ENCODE measurements at places on chromosomes 12 and 14. TPM values are rescaled to one million over a fixed set of nuclear protein-coding genes. Genes with fewer than 3 reads are reported as not detected.
A peak's percentile ranks its signal among the peaks of the same experiment; 100 is the strongest.

DNA sequence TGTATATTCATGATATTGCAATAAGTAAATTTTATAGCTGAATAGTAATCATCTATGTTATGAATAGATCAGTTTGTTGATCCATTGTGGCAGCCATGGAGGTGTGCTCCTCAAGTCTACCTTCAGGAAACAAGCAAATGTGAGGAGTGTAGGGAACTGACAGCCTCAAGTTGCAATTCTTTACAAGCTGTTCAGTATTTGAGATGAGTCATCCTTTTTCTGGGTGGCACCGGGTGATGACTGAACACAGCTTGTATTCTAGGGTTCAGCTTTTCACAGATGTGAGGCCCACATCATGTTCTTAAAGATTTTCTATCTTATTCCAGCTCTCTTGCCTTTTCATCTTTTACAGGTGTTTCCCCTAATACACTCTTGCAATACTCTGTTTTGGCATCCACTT is 452.4 kb downstream of the KCNH5 start:
- DNase-seq: no peak

GRCh38 chr14:55239320-55239719 is 31.9 kb upstream of the FBXO34 start:
- DNase-seq: no peak

SPTB gene
- total RNA-seq: 0.54 TPM

PLBD1 gene
- total RNA-seq: 6.6 TPM

DNA sequence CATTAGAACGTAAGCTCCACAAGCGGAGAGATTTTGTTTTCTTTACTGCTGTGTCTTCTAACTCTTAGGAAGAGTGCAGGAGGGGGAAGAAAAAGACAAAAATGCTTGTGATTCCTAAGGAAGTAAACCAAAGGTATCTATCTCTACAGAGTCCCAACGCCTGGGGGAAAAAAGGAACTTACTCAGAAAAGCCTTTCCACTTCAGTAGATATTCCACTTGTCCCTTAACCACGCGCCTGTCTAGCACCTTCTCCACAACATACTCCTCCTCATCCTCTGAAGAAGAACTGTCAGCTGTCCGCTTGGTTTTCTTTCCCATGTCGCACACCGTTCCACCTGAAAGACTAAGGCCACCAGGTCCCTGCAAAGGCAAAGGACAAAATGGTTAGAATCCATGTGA is 22.6 kb downstream of the CBX5 start:
- no peak for DNase-seq

OASL gene
- total RNA-seq: 1.4 TPM

DNA sequence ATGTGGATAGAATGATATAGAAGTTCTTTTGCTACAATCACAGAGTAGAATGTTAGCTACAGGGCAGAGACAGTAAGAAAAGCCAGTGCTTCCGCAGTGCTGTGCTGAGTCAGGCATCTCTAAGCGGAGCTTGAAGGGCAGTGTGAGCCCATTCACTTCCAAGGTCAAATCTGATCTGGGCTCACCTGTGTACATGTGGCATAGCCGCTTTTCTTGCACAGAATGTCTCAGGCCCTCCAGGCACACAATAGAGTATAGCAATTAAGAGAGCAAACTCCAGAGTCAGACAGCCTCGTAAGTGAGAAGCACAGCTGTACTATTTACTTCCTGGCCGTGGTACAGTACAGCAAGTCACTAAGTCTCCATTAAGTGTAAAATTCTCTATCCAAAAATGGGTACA is 26.8 kb downstream of the CORO1C start:
- no peak for DNase-seq

DNA sequence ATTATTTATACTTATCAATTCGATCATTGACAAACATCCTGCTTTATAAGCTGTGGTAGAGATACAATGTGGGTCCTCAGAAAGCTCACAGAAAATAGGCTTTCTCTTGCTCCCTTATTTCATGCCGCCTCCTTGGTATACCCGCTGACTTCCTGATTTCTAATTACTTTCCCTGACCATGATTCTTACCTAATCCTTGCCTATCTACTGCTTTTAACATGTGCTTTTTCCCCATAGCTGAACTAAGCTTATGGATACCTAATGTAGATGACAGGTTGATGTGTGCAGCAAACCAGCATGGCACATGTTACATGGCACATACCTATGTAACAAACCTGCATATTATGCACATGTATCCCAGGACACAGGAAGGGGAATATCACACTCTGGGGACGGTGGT is 65.1 kb downstream of the ITPR2 start:
- DNase-seq: no peak

DNA sequence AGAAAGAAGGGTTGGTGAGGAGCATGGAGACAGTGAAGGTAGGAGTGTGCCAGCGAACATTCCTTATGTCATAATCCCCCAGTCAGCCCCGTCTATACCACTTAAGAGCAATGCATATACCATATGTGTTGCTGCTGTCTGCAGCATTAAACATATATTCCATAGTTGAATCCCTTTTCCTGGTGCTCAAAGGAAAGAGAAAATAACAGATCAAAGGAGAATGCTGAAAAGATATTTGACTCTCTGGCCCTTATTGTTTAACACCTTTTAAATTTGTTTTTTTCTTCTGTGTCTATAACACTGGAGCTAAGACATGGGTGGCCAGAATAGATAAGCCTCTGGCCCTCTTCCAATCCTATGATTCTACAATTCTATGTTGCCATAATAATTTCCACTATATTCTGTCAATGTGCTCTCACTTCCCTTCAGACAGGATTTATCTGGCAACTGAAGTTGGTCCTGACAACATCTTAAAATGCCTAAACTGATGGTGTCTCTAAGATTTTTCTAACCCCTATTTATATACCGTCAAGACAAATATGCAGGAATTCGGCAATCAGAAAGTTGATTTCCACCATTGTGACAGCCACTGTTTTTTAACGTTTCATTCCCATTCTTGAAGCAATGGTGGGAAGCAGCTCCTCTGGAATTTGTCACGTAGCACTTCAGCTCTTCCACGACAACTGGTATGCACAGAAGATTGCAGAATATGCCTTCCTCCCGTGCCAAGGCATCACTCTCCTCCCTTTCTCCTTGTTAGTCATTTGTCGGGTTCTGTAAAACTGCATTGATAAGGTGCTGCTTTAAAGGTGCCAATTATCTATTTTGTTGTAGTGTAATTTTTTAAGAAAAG is 204.7 kb downstream of the BCAT1 start:
- DNase-seq: no peak

- DNase-seq: no peak
These were observed 57.3 kb upstream of the CEP83 start for GRCh38 chr12:94516985-94517384.

GRCh38 chr14:90545966-90546751 is 149.3 kb downstream of the CALM1 start:
- DNase-seq: no peak

IFNG-AS1 gene
- not detected for total RNA-seq

- peak; percentile 41 for DNase-seq
These were observed 376.8 kb downstream of the DPF3 start for GRCh38 chr14:72516936-72517700.

- DNase-seq: no peak
These were observed 23.7 kb downstream of the GSTZ1 start for GRCh38 chr14:77344377-77344996.

DNA sequence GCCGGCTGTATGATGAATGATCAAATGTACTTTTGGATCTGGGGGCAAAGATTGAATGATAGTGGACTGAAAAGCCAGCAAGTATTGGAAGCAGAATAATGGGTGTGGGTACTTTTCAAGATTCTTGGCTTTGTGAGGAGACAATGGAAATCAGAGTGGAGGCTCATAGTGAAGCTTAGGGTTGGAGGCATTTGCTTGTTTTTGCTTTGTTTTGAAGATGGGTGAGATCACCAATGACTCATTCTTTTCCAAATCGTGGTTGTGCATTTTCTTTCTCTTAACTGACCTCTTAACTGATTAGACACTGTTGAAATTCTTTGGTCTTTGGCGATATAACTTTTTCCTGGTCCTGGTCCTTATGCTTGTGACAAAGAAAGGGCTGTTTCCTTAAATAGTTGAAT is 54.4 kb downstream of the PELI2 start:
- DNase-seq: peak; percentile 74

FBXO34 gene
- 18.4 TPM for total RNA-seq

GZMH gene
- not detected for total RNA-seq

All from kidney epithelial cell (primary cell).